ENCODE measurements at places on chromosomes 3 and 15.
A peak's percentile ranks its signal among the peaks of the same experiment; 100 is the strongest.

DNA sequence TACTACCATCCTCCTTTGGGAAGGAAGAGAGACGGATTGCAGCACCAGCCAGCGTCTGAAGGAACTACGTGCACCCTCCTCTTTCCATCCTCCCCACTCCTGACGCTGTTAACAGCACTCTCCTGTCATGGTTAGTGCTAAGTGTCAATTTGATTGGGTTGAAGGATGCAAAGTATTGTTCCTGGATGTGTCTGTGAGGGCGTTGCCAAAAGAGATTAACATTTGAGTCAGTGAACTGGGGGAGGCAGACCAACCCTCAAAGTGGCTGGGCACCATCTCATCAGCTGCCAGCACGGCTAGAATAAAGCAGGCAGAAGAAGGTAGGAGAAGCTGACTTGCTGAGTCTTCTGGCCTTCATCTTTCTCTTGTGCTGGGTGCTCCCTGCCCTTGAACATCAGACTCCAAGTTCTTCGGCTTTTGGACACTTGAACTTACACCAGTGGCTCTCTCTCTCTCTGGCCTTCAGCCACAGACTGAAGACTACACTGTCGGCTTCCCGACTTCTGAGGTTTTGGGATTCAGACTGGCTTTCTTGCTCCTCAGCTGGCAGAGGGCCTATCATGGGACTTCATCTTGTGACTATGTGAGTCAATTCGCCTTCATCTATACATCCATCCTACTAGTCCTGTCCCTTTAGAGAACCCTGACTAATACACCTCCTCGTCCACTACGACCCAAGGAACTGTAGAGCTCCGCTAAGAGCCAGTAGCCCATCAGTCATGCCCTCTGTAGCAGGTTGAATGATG, 128.2 kb upstream of the HES1 start:
- no peak overlapping the region for H3K4me3 ChIP-seq
- no peak overlapping the region for H3K27ac ChIP-seq
- peaks cover 13% of the 10 kb centered on the region for H3K4me1 ChIP-seq
- H3K36me3 ChIP-seq = no peaks in the 10 kb centered on the region
- no peaks in the 10 kb centered on the region for H3K27me3 ChIP-seq

DNA sequence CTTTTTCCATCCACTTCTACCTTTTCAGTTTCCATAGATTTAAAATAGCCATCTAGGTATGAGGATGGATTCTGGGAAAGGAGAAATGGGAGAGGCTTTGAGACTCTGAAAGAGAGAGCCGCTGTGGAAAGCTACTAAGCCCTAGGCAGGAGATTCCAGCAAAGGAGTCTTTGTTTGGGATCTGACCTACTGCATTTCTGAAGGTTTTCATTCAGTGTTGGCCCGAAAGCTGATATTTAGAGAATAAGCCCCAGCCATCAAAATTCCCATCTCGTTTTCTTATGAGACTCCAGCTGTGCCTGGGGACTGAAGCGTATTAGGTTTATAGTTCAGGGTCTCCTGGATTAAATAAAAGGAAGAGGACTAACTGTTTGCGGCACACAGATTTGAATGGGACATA, 19.5 kb downstream of the LIPH start:
- no peaks in the 10 kb centered on the region for H3K36me3 ChIP-seq
- H3K4me3 ChIP-seq = no peak overlapping the region
- peaks cover 5% of the 10 kb centered on the region for H3K4me1 ChIP-seq
- no peak overlapping the region for H3K27ac ChIP-seq
- H3K27me3 ChIP-seq = no peaks in the 10 kb centered on the region

DNA sequence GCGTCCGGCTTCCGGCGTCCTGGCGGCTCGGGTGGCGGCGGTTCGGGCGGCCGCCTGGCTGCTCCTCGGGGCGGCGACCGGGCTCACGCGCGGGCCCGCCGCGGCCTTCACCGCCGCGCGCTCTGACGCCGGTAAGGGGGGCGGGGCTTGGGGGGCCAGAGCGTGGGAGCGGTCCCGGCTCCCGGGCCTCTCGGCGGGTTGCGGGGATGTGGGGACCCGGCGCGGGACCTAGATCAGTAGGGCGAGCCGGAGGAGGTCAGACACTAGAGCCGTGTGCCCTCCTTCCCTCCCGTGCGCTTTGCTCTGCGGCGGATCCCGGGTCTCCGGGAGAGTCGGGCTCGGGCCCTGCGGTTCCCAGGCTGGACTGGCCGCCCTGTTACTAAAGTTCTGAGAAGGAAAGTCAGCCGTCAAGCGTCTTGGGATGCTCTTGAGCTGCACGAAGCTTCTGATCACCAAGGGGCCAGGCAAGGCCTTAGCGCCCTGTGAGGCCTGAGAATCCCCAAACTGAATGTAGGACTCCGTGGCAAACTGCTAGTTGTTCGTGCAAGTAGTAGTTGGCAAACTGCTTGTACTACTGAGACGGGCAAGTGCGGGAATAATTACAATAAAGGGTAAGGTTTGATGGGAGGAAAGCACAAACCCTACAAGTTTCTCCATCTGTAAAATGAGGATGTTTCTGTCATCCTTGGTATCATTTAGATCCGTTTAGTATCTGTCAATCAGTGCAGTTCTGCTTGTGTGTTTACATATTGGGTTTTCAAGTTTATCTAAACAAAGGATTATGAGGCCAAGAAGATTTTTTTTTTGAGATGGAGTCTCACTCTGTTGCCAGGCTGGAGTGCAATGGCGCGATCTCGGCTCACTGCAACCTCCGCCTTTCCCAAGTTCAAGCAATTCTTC, 587 bp downstream of the PIGX start:
- H3K27ac ChIP-seq = peak overlapping the region; percentile 68
- DNase-seq = no peak
- no peaks in the 10 kb centered on the region for H3K4me1 ChIP-seq
- H3K27me3 ChIP-seq = no peaks in the 10 kb centered on the region
- peak overlapping the region; percentile 64 for H3K4me3 ChIP-seq
- peaks cover 7% of the 10 kb centered on the region for H3K36me3 ChIP-seq

- H3K36me3 ChIP-seq = no peaks in the 10 kb centered on the region
- no peaks in the 10 kb centered on the region for H3K27me3 ChIP-seq
- no peak overlapping the region for H3K27ac ChIP-seq
- no peak overlapping the region for H3K4me3 ChIP-seq
These were observed 646.0 kb downstream of the TUSC7 start for GRCh38 chr3:117355566-117355965.

DNA sequence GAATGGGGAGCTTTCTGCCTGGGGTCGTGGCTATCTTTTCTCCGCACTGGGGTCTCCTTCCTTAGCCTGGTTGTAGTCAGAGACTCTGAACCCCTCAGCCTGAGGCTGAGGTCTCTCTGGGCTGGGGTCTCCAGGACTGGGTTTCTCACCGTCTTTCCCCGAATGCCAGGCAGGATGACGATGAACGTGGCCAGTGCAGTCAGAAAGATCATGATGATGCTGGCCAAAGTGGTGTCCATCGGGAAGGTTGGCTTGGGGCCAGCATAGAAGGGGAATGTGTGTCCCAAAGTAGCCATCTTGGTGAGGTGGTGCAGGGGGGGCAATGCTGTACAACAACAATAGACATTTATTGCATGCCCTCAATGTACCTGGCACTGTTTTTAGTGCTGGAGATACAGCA, 7.0 kb downstream of the DUOXA1 start:
- no peak overlapping the region for H3K4me3 ChIP-seq
- no peak for DNase-seq
- H3K27ac ChIP-seq = no peak overlapping the region
- no peaks in the 10 kb centered on the region for H3K36me3 ChIP-seq
- peaks cover 40% of the 10 kb centered on the region for H3K27me3 ChIP-seq
- H3K4me1 ChIP-seq = no peaks in the 10 kb centered on the region

DNA sequence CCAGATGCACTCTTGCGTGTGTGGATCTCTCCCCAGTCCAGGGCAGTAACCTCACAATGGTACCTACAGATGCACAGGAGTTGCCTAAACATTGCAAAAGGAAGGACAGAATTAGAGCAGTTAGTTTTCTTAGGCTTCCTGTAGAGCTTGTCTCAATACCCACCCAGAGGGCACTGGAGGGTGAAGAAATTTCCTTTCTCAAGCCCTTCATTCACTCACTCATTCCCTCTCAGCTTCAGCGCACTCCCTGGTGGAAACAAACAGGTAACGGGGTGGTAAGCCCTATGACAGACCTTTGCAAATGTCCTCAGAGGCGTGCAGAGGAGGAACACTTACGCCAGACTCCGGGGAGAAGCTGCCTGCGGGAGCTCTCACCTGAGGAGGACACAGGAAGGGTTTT, 267.4 kb upstream of the HES1 start:
- peaks cover 14% of the 10 kb centered on the region for H3K4me1 ChIP-seq
- DNase-seq = no peak
- H3K27me3 ChIP-seq = no peaks in the 10 kb centered on the region
- H3K27ac ChIP-seq = no peak overlapping the region

DNA sequence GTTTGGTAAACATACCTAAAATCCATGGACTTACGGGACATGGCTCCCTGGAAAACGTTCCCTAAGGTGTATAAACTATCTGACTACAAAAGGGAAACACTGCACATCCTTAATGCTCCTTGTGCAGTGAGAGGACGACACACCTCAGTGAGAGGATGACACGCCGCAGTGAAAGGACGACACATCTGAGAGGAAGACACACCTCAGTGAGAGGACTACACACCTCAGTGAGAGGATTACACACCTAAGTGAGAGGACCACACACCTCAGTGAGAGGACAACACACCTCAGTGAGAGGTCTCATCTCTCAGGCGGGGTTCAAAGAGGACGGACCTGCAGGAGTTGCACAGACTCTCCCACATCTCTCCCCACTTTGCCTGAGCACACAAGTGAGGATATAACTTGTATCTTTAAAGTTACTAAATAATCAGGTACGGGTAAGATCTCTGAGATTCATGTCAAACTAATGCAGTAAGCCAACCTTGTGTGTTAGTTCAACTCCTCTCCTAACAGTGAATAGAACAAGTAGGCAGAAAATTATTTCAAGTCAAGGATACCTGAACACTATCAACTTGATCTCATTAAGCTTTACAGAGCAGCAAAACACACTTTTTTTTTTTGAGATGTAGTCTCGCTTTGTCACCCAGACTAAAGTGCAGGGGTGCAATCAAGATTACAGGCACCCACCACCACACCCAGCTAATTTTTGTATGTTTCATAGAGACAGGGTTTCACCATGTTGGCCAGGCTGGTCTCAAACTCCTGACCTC, 32.1 kb downstream of the HERC2 start:
- H3K36me3 ChIP-seq = peaks cover 8% of the 10 kb centered on the region
- H3K27me3 ChIP-seq = no peaks in the 10 kb centered on the region
- H3K4me1 ChIP-seq = peaks cover 11% of the 10 kb centered on the region
- no peak overlapping the region for H3K27ac ChIP-seq
- no peak overlapping the region for H3K4me3 ChIP-seq
- no peak for DNase-seq

DNA sequence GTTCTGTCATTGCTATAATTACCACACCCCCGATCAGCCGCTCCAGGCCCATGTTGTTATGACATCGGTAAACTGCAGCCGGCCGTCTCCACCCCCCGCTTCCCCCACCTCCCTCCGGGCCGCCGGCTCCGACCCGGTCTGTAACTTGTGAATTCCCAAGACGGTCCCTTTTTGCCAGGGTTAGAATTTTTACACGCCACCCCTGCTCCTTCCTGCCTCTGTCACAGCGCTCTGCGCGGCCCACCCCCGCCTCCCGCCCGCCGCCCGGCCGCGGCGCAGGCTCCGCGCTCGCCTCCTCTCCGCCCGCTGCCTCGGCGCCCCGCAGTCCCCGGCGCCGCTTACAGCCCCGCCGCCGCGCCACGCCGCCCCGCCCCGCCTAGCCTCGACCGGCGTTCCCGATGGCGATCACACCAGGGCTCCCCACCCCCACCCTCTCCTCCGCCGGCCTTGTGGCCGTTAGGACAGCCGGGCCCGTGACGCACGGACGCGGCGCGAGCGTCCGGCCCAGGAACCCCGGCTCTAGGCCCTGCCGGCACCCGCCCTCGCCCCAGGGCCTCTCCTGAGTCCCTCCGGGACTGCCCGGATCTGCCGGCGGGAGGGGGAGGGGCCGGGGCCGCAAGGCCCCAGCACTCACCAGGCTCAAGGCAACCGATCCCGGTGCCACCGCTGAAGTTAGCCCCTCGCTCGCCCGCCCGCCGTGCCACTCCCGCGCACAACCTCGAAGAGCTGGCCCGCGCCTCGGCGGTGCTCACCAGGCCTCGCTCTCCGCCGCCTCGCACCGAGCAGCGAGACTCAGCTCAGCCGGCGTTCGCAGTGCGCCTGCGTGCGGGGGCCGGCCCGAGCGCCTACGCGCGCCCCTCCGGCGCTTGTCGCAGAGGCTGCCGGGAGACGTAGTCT, at the start of gene KPNA1:
Gene KPNA1 (minus strand): TSS at position 817 of the 897 bp plus-strand sequence. CDS start 18,374 bp downstream, outside the sequence.
- peak within 1 kb of the TSS; percentile 93 for H3K27ac ChIP-seq
- DNase-seq = peak; percentile 84
- H3K4me1 ChIP-seq = peaks cover 5% of the 10 kb centered on the region
- peak within 1 kb of the TSS; percentile 100 for H3K4me3 ChIP-seq

DNA sequence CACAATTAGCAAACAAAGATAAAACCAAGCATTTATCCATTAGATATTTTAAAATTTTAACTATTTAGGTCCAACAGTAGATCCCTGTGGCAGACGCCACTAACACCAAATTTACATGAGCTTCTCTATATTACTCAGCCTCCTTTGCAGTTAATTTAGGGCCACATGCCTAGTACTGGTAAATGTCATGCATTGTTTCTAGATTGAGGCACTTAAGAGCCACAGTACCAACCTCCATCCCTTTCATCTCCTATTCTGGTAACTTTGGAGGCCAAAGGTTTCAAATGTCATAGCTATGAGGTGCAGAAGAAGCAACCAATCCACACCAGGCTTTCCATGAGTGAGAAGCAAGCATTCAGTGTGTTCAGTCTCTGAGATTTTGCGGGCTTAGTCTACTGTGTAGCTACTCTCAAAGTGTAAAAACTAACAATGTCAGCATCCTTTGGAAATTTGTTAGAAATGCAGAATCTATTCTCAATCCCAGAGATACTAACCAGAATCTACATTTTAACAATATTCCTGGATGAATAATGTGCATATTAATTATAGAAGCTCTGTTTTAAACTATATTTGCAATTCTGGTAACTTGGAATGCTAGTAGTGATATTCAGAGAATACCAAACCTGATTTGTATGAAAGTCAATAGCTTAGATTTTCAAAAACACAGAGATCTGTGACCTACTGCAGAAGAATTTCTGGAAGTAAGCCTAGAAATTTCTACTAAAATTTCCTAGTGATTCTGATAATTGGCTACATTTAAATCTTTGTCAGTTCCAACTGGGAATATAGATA, 206.3 kb upstream of the CD96 start:
- no peaks in the 10 kb centered on the region for H3K27me3 ChIP-seq
- H3K27ac ChIP-seq = no peak overlapping the region
- no peaks in the 10 kb centered on the region for H3K36me3 ChIP-seq
- no peak overlapping the region for H3K4me3 ChIP-seq
- no peak for DNase-seq

DNA sequence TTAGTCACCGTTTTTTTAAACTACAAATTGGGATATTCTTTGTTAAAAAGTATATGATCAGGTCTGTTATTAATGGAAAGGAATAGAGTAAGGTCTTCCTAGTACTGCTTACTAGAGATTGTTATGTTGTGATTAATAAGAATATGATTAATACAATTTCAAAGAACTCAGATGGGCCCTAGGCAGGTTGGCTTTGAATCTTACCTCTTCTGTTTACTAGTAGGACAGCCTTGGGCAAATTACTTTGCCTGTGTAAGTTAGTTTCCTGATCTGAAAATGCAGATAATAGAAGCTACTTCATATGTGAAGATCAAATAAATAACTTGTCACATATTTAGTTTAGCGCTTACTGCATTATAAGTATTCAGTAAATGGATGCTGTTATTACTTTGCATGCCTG, 6.9 kb downstream of the GFM1 start:
- H3K27me3 ChIP-seq = no peaks in the 10 kb centered on the region
- DNase-seq = no peak
- H3K27ac ChIP-seq = no peak overlapping the region
- no peaks in the 10 kb centered on the region for H3K4me1 ChIP-seq
- H3K4me3 ChIP-seq = no peak overlapping the region

GRCh38 chr3:7657214-7658112, 796.5 kb downstream of the GRM7 start:
- no peaks in the 10 kb centered on the region for H3K36me3 ChIP-seq
- H3K27me3 ChIP-seq = no peaks in the 10 kb centered on the region
- H3K4me3 ChIP-seq = no peak overlapping the region

Data from neuronal stem cell (in vitro differentiated cells).